ENCODE measurements at places on chromosomes 3 and 15.

DNA sequence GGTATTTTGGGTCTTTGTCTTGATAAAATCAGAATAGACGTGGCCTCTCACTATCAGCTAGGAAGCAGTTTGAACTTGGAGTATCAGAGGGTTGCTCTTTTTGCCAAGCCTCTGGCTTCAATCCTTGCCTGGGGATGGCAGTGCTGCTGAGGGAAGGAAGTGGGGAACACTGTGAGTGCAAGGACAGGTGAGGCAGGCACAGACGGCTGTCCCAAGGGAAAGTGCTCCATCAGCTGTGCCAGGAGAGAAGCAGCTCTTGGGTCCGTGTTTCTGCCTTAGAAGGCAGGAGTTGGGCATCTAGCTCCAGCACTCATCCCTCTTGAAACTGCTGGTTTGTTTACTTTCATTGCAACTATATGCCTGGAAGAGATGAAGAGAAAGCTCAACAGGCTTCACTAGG lies 33.2 kb downstream of the PML start:
- no peak for DNase-seq

DNA sequence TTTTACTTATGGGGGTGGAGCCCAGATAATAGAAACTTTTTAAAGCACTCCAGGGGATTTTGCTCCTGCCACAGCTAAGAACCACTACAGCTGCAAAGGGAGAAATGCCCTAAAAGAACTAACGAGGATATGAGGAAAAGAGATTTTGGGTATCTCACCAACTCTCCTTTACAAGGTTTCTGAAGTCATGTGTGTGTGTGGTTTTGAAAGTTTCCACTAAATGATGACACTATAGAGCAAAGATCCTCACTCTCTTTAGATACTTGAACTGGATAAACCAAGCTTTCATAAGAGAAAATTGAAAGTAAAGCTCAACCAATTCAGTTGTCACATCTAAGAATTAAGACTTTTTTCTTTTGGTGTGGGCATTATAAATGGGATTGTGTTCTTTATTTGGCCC lies 455.3 kb upstream of the ALCAM start:
- no peak for DNase-seq

DNA sequence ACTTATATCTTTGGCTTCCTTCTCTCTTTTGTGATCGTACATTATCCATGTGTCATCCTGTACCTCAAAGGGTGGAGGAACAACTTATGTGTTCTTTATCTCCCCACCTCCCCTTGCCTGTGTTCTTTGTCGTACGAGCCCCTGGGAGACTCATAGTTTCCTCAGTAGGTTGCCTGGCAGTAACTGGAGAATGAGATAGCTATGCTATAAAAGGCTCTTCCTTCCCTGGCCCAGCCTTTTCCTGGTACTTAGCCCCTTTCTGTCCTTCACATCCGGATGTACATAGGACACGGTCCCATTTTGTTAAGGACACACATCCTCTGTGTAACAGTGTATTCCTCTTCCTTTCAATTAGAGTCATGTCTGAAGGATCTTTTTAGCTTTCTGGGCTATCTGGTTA lies 32.1 kb downstream of the PLCL2 start:
- DNase-seq = no peak

GRCh38 chr3:138942861-138943623 lies 3.9 kb downstream of the FOXL2 start:
- no peak for DNase-seq

- no peak for DNase-seq
These were observed 66.5 kb upstream of the FNDC3B start for GRCh38 chr3:171972871-171973348.

GRCh38 chr3:70078778-70079177 lies 79.2 kb downstream of the SAMMSON start:
- DNase-seq = no peak

DNA sequence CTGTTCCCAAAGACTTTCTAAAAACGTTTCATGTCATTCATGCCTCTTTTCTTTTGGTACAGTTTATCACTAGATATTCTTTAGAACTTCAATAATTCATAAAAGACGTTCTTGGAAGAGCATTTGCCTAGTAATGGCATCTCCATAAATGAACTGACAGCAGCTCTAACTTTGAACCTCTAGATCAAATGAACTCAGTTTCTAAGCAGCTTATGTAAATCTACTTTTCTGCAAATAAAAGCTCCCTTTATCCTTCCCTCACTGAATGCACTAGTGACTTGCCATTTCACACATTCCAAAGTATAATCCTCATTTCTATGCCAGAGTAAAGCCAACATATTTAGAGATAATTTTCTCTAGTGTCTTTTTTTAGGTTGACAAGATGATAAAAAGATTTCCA lies 85.2 kb downstream of the ZMAT3 start:
- no peak for DNase-seq

- DNase-seq = no peak
These were observed 225.1 kb downstream of the UACA start for GRCh38 chr15:70538278-70538677.

DNA sequence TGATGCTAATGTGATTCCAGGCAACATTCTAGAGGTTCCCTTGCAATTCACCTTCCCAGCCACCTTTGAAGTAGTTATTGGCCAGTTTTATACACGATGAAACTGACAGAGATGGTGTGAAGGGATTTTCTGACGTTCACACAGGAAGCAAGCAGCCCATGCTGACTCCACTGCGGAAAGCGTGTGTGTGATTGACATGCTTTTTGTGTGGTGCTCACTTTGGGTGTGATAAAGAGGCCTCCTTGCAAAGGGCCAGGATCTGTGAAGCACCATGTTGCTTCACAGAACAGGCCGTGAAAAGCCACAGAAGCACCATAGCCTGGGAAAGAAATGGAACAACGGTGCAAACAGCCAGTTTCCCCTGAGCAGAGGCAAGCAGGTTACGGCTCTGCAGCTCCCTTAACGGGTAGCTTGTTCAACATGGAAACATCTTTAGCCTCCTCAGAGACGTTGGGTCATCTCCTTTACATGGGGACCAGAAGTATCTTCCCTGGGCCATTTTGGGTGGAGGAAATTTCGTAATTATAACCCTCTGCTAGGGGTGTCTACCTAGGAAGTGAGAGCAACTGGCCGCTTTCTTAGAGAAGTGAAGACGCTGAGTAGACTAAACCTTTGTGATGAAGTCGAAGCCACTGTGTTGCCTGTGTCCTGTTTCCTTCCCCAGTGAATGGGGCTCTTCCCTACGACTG lies 108.5 kb downstream of the APBA2 start:
- DNase-seq = peak; percentile 40

DNA sequence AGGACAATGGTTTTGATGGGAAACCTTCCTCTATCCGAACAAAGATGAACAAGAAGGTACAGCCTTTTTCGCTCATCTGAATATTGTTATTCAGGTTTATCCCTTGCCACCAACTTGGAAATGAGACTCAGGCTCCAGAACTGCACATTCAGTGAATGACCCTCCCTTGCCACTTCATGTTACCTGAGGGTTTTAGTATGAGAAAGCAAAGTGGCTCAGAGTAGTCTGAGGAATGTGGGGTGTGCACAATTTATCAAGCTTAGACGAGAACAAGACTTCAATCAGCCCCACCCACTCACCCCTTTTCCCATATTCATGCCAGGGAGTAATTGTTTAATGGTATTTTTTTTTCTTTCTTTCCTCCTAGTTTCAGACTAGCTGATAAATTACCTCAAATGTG lies 265.3 kb upstream of the POU1F1 start:
- no peak for DNase-seq

- no peak for DNase-seq
These were observed 38.1 kb downstream of the DAPK2 start for GRCh38 chr15:64008177-64008576.

GRCh38 chr3:141345528-141345927 lies 22.8 kb upstream of the ZBTB38 start:
- DNase-seq = no peak

- no peak for DNase-seq
These were observed 99.3 kb upstream of the CHRNA7 start for GRCh38 chr15:31930967-31931366.

GRCh38 chr3:28301688-28302087 lies 46.8 kb upstream of the ZCWPW2 start:
- DNase-seq = no peak

DNA sequence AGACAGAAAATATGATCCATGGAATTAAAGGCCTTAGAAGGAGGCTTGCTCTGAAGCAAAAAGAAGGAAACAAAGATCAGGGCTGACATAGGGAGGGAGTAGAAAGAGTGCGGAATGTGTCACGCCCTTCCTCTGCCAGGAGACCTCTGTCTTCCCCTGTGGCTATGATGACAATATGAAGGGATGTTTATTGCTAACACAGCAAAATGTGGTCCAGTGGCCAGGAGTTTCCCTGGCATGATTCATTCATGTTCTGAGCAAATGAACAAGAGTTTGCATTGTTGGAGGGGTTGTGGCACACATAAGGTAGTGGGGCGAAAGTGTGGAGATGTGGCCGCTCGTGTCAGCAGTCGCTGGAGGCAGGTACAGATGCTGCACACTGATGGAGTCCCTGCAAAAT lies 169.4 kb downstream of the SHQ1 start:
- DNase-seq = no peak

- DNase-seq = no peak
These were observed 222.3 kb downstream of the UBE2E2 start for GRCh38 chr3:23425410-23425809.

DNA sequence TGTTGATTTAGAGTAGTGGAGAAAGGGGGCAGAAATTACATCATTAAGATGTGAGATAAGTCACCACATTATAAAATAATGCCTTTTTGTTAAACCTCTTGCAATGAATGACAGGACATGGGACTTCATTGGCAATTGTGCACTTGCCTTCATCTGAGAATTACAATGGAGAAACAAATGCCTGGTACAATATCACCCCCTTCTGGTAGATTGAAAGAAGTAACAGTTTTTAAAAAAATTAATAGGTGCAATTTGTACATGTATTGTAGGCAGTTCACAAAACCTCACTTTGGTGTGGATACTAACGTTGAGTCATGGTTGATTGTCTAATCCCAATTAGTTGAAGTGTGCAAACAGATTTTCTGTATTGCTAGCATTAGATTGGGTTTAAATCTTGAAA lies 4.6 kb upstream of the P2RY14 start:
- DNase-seq = no peak

GRCh38 chr3:61608711-61609110 lies 47.3 kb downstream of the PTPRG start:
- DNase-seq = no peak

GRCh38 chr15:97893967-97894366 lies 66.5 kb upstream of the ARRDC4 start:
- no peak for DNase-seq

GRCh38 chr15:90762109-90762508 lies 45.0 kb downstream of the BLM start:
- no peak for DNase-seq

GRCh38 chr3:190258634-190259033 lies 63.6 kb downstream of the CLDN1 start:
- DNase-seq = no peak

- DNase-seq = no peak
These were observed 1.3 kb downstream of the SLC28A2 start for GRCh38 chr15:45253330-45253729.

GRCh38 chr3:143170676-143171075 lies 51.1 kb downstream of the CHST2 start:
- no peak for DNase-seq

DNA sequence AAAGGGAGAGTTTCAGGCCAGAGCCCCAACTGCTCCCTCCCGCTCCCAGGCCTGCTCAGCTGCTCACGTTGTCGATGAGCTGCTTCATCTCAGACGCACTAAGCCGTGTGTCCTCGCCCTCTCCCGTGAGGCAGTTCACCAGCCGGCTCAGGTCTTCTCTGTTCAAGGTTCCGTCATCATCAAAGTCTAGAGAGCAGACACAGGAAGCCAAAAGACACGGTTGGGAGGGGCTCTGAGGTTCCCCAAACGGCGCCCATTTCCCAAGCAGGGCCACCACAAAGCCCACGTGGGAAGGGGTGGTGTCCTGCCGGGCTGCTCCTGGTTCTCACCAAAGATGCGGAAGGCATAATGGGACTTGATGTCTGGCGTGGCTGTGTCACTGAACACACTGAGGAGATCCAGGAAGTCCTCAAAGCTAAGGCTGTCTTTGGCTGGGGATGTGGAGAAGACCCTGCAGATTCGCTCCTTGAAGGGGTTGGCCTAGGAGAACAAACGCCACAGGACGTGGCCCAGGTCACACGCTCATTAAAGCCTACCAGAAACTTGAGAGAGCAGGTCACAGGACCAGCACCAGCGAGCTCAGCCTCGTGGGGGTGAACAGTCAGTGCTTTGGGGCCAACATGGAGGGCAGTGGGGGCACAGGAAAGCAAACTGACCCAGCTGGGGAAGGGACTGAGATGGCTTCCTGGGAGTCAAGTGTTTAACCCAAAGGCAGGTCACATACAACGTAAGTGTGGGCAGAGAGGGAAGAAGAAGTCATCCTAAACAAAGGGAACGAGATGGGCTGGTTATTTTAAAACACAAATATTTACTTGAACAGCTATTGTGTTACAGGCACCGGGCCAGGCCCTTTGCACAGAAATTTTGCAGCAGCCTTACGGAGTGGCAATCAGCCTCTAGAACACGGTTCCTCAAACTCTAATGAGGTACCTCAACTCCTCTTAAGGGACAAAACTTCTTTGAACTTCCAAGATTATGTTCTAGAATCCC lies 2.4 kb downstream of the CIB1 start:
- peak; percentile 63 for DNase-seq

- no peak for DNase-seq
These were observed 7.4 kb upstream of the SLC6A1 start for GRCh38 chr3:10985181-10985580.

- DNase-seq = no peak
These were observed 489.2 kb upstream of the UBE2E2 start for GRCh38 chr3:22713936-22714335.

DNA sequence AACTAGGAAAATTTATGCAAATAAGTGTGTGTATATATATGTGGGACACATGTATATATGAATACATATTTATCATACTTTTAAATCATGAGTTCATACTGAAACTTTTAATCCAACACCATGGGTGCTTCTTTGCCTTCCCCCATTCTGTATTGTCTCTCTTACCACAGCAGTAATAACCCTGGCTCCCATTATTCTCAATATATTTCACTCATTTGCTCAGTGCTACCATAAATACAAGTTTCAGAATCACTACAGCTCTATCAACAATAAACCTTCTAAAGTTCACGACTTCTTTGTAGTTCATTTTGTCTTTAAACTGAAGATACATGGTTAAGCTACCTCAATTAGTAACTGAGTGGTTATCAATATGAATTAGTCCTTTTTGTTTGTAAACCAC lies 82.2 kb downstream of the PCCB start:
- no peak for DNase-seq

GRCh38 chr15:40250771-40251483 lies 12.1 kb downstream of the PAK6 start:
- no peak for DNase-seq

GRCh38 chr3:72696815-72697214 lies 151.4 kb downstream of the SHQ1 start:
- no peak for DNase-seq

- no peak for DNase-seq
These were observed 42.1 kb upstream of the RSL24D1 start for GRCh38 chr15:55238877-55239276.

Measured in stimulated activated CD8-positive, alpha-beta memory T cell treated with anti-CD3 and anti-CD28 coated beads, Interleukin-7, amount 100 ng/mL, for 4 hours (primary cell).